NCI-H1436 treated with DMSO at 0.1 percent for 48 hours (cell line): ENCODE measurements at places on chromosomes 2 and 18.

DNA sequence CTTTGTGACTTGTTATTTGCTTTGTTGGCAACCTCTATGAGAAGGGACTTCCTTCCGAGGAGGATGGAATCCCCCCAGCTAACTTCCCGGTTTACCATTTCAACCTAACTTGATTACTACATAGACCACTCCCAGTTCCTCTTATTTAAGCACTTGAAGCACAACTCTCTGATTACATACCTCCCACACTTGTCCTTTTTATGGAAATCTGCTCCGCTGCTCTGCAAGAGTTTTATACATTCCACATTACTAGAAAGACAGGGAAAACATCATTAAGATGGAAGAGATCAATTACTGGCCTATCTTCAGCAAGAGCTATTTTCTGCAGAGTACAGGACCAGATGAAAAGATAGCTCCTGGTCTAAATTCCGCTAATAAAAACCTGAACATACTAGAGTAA lies 160.0 kb upstream of the PGAP1 start:
- no peak for DNase-seq

DNA sequence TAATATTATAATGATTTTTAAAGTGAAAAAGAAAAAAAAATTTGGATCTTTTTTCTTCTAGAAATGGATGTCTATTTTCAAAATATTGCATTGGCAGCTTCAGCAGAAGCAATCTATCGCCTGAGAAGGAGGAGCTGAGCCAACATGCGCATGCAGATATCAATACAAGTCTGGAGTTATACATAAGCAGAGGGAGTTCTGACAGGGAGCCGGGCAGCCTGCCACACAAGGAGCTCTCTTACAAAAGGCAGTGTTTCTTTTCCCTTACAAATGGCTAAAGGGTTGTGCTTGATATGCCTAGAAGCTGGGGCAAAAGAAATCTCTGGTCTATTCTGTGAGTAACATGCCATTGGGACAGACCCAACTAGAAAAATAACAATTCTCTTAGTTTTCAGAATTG lies 291.9 kb upstream of the TRIB2 start:
- DNase-seq, result no peak

GRCh38 chr2:222915092-222915957 lies 54.5 kb downstream of the ACSL3 start:
- DNase-seq, result no peak

DNA sequence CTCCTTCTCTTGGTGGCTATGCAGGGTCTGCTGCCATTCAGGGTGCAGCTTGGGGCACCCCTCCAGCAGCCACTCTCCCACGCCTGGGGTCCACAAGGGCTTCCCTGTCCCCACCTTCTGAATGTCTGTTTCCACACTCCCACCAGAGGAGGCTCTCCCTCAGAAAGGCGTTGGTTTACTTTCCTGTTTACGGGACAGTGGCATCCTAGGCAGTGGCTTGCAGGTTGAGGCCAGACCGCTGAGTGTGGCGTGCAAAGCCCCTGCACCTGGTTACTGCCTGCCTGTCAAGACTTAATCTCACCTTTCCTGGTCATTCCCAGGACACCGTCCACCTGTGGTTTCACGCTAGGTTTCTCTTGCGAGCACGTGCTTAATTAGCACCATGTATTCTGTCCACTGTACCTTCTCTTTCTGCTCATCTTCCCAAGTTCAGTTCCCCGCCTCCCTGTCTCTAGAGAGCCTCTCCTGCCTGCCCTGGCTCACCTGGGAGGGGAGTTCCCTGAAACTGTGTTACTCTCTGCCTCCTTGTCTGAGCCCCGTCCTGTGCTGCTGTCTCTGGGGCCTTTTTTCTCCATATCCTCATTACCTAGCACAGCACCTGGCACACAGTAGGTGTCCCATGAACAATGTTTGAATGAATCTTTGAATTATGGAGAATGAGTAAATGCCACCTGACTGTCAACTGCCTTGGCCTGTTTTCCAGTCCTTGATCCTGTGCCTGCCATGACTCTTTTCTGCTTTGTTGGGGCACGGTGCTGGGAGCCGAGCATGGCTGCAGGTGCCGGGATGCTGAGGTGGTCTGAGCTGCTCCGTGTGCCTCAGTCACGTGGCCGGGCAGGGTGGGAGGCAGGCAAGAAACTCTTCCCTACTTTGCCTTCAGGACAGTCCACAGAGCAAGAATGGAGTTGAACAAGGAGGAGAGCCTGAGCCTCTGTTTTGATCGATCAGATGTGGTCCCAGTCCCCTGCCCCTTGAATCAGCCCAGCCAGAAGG lies 56.4 kb downstream of the ARHGEF4 start:
- no peak for DNase-seq

- no peak for DNase-seq
These were observed 32.1 kb downstream of the SDC1 start for GRCh38 chr2:20192781-20193180.

DNA sequence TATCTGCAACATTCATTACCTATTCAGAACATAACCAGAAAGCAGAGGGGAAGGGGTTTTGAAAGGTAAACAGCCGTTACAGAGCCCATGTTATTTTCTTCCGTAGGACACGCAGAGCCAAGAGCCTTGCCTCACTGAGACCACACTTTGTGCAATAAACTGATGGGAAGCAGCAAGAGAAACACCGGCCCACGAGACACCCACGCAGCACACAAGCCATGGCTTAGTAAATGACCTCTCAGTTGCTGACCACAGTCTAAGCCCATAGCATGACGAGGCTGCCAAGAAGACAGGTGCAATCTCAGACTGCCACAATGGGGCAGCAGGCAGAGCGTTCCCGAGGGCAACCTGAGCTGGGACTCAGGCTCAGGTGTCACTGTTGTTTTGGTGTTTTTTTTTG lies 59.6 kb downstream of the CABYR start:
- DNase-seq, result no peak

GRCh38 chr18:29436459-29436858 lies 1259.5 kb upstream of the CDH2 start:
- DNase-seq, result no peak

DNA sequence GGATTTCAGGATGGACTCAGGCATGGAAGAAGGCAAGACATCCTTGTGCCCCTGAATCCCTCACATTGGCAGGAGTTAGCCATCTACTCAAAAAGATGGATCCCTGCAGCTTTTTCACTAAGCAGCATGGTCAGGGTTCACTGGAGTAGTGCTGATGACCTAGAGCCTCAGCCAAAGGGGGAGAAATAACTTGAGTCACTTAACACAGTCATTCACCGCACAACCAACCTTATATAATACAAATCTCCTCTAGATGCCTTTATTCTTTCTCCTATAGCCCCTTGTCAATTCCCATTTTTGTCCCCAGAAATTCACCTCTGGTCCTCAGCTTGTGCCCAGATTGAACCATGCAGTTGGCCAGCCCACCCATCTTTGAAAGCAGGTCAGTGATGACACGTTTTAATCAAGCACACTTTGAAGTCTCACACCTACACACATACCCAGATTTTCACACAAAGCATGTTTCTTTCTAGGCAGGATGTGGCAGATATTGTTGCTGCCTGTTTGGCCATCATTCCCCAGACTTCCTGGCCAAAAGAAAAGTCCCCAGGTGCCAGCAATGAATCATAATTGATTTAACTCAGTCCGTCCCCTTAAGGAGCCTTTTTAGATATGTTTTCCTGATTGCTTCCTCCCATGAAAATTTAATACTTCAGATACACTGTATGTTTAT lies 84.2 kb downstream of the LBH start:
- no peak for DNase-seq

GRCh38 chr2:207166349-207167098 lies 776 bp upstream of the KLF7 start:
- DNase-seq, result no peak

DNA sequence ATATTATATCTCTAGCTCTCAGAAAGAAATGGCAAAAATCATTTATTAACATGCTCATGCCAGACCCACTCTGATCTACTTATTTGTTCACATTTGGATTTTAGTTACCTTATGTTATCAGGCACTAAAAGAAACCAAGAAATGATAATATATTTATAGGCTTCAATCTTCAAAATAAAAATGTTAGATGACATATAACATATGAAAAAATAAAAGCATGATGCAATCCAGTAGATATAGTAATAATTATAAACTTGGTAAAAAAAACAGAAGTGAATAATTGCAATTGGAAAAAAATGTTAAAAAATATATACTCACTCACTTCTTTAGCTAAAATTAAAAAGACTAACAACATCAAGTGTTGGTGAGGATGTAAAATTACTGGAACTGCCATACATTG lies 248.3 kb upstream of the VRK2 start:
- no peak for DNase-seq

GRCh38 chr2:100283724-100284501 lies 38.4 kb downstream of the LONRF2 start:
- no peak for DNase-seq

DNA sequence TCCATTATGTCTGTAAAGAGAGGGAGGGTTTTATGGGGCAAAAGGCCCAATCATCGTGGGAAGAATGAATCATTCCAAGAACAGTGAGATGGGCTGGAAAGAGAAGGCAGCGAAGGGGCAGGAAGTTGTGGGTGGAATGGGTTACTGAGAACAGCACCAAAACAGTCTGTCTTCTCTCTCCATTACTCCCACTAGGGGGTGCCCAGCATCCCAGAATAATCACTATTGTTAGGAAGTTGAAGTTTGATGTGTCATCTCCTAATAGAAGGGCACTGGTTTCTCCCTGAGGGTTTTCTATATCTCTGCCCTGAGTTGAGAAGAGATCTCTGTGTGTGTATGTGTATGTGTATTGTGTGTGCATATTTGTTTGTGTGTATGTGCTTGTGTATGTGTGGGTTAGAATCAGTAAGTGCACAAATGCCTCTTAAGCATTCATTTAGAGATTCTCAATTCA lies 76.6 kb upstream of the MAP4K3 start:
- DNase-seq, result no peak

GRCh38 chr2:177245010-177245422 lies 19.5 kb downstream of the NFE2L2 start:
- no peak for DNase-seq

DNA sequence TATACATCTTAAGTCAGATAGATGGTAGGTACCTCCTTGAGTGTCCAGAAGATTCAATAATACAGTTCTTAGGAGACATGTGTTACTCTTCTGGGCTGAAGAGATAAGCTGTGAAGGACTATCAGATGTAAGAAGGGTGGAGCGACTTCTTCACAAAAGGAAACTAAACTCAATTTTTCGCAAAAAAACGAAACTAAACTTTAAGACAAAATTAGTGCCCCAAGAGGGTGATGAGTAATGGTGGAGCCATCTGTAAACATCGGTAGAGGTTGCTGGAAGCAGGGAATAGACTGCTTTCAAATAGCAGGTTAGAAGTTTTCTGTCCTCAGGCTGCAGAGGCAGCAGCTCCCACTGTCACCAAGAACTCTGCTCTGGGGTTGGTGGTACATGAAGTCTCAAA lies 111.6 kb upstream of the TACR1 start:
- DNase-seq, result no peak

- no peak for DNase-seq
These were observed 285.8 kb upstream of the GYPC start for GRCh38 chr2:126370201-126370600.

DNA sequence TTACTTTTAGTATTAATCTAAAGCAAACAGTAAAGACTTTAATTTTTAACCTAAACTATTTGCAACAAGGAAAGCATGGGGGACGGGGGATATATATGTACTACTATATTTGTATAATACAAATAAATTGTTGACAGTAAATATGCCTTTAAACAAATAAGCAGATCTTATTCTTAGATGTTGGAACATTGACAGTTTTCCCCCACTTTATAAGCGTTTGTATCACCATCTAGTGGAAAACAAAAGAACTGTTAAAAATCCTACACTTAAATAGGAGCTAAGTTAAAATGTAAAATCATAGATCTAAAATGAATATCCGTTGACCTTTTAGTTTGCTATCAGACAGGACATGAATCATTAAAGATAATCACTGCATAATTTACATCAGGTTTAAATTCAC lies 50.0 kb downstream of the RBBP8 start:
- DNase-seq, result no peak

DNA sequence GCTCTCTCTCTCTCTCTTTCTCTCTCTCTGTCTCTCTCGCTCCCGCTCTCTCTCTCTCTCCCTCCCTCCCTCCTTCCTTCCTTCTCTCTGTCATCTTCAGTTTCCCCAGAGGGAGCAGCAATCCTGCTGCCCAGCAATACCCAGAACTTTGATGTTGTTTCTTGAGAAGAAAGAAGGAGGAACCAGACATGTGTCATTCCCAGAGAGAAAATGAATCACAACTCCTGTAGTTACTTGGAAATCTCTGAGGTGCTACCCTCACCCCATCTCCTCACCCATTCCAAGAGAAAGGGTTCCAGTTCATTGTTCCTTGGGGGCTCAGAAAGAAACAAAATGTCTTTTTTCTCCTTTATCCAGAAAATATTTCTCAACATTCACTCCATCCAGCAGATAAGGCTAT lies 449.1 kb downstream of the TNS1 start:
- no peak for DNase-seq

DNA sequence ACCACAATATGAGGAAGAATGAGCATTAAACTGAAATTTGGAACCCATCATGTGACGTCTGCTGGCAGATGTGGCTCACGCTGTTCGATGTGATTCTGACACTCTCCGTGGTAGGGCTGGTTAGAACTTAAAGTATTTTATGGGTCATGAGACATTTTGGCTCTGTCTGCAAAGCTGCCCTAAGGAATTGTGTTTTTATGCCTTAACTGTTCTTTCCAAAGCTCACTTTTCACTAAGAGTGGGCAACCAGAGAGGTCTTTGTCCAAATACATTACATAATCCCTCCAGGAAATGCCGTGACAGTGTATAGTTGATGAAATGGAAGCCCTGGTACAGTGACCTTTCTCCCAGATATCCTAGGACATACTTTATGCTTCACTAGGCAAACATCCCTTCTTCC lies 119.1 kb downstream of the AQP4 start:
- DNase-seq, result no peak

DNA sequence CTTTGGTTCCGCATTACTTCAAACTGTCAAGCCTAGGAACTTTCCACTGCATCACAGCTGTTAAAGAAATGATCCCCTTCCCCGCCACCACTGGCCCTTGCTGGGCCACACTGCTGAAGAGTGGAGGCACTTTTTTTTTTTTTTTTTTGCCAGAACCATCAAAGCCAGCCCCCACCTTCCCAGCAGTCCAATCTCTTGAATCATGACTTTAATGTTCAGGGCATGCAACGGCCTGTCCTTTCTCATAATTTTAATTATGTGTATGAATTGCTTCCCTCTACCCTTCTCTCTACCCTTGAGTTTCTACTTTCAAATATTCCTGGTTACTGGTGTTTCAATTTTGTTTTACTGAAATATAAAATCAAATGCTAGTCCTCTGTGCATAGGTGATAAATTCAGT lies 102.1 kb upstream of the LMAN1 start:
- DNase-seq, result no peak

- DNase-seq, result no peak
These were observed 64.9 kb downstream of the EML4 start for GRCh38 chr2:42233976-42234441.

GRCh38 chr2:890791-891190 lies 59.9 kb upstream of the SNTG2 start:
- no peak for DNase-seq

GRCh38 chr2:151649966-151650365 lies 84.3 kb downstream of the NEB start:
- DNase-seq, result no peak

- no peak for DNase-seq
These were observed 258.0 kb downstream of the GLI2 start for GRCh38 chr2:120993661-120994060.
